LoVo (cell line): ENCODE measurements at places on chromosomes 1 and 21.

- DNase-seq, result no peak
Measured at GRCh38 chr1:6503884-6504602, 12.6 kb upstream of the PLEKHG5 start.

GRCh38 chr1:219179293-219179692, 5.6 kb downstream of the LYPLAL1 start:
- DNase-seq, result no peak

- DNase-seq, result no peak
Measured at GRCh38 chr1:8083739-8084484, 57.8 kb upstream of the ERRFI1 start.

DNA sequence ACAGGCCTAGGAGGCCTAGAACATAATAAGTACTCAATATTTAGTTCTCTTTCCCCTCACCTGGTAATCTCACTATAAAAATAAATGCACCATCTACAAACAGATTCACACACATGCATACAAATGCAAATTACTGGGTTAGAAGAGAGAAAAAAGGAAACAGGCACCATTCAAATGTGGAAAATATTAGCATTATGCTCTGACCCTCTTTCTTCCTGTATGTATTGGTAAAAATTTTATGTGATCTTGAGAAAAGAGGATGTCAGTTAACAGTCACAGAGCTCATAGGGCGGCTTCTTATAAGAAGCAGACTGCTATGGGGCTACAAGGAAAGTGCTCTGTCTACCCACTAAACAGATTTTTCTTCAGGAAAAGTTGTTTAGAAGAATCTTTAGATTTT, 565.4 kb downstream of the LMO4 start:
- no peak for DNase-seq

DNA sequence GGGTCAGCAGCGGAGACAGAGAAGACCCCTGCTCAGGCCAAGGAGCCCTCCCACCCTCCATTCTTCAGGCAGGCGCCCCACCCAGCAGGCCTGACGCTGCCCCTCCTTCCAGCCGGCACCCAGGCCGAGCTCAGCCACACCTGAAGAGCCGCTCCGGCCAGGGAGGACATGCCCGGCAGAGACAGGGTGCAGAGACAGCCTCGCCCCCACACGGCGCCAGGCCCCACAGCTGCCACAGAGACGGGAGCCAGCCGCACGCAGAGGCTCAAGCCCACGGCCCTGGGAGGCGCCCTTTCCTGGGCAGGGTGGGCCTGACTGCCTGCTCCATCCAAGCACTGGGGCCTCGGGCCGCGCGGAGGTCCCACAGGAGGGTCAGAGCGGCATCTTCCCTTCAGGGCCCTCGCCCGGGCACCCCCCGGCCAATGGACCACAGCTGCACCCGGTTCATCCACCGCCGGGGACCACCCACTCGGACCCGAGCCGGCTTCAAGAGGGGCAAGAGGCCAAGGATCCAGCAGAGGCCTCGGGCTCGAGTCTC, 5.2 kb downstream of the TTLL10 start:
- no peak for DNase-seq

DNA sequence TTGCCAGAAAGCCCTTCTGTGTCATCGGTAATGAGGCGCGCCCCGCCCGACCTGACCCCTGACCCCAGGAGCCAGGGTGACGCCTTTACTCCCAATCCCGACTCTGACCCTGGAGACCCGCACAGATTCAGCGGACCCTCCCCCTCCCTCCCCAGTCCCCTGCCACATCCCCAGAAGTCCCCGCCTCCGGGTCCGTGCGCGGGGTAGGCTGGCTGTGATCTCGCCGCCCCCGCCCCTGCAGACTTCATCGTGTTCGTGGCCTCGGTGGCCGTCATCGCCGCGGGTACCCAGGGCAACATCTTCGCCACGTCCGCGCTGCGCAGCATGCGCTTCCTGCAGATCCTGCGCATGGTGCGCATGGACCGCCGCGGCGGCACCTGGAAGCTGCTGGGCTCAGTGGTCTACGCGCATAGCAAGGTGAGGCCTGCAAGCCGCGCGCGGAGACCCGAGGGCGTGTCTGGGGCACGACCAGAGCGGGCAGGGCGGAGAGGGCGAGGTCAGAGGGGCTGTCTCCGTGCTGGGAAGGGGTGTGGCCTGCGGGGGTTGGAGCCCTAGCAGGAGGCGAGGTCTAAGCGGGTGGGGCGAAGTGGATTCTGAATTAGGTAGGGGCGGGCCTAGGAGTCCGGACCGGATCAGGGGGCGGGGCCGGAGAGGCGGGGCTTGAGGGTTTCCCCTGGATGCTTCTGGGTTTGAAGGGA, 34.8 kb downstream of the KCNQ4 start:
- DNase-seq, result no peak

DNA sequence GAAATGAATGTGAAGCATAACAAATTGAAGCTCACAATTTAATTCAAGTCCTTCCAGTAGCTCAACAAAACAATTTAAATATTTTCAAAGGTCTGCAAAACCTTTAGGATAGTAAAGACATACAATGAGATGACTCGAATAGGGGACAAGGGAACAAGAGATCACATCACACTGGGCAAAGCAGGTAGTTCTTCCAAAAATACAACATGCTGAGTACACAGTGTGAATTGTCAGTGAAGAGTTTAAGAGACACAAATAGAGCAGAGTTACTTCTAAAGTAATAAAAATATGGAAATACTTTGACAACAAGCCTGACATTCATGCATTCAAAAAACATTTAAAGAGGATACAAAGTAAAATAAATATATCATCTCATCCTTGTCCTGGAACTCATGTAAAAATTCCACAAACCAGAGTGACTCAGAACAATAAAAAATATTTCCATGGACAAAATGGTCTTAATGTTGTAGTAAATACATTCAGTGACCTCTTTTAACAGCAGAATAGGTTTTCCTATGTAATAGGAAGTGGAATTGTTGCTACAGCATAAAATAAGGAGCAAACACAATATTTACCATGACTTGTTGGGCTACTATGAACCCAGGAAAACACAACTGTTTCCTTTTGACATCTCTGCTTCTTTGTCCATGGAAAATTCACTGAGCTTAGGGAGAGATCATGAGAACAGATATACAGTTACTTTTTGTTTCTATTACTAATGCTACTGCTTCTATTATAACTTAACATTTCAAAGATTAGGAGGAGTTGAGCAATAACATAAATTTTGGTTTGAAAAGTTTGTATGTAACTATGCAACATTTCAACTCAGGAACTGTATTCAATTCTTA, 83.7 kb upstream of the BCL10 start:
- DNase-seq, result peak; percentile 15

DNA sequence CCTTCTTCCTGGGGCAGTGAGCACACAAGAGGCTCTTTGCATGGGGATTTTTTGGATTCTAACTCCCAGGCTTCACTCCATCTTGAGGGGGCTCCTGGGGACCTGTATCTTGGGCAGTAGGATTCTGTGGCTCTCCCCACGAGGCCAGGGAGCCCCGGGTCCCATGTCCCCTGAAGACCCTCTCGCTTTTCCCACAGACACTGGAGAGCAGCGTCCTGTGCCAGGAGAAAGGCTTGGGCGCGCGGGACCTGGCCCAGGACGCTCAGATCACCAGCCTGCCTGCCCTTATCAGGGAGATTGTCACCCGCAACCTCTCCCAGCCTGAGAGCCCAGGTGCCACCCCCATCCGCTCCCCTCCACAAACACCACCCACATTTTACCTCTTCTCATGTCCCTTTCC, 735 bp downstream of the CROCC start:
- DNase-seq, result no peak

GRCh38 chr1:940107-941014, 16.6 kb downstream of the SAMD11 start:
- peak; percentile 62 for DNase-seq

GRCh38 chr1:230170622-230171021, 103.6 kb downstream of the GALNT2 start:
- DNase-seq, result no peak

DNA sequence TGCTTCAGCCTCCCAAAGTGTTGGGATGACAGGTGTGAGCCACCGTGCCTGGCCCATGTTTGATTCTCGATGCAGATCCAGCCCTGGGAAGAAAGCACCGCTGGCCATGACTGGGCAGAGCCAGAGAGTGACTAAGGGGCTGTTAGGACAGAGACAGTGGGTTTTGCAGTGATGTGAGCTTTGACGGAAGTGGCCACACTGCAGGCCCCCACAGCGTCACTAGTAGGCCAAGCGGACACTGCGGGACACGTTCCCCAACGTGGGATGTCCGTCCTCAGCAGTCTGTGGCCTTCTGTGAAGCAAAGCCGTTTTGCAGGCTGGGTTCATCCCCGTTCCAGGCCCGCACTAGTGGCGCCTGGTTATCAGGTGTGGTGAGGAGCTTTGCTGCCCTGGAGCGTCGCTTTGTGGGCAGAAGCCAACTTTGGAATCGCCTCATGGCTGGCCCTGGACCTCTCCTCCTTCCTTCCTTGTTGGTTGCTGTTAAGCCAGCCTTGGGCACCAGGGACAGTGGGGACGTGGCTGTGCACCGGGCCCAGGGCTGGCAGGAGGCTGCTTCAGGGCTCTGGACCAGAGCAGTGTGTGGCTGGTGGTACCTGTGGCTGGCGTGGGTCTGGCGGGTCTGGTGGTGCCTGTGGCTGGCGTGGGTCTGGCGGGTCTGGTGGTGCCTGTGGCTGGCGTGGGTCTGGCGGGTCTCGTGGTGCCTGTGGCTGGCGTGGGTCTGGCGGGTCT, 41.2 kb downstream of the SKI start:
- no peak for DNase-seq

- DNase-seq, result no peak
Measured at GRCh38 chr21:46214478-46215340, 13.9 kb downstream of the LSS start.

DNA sequence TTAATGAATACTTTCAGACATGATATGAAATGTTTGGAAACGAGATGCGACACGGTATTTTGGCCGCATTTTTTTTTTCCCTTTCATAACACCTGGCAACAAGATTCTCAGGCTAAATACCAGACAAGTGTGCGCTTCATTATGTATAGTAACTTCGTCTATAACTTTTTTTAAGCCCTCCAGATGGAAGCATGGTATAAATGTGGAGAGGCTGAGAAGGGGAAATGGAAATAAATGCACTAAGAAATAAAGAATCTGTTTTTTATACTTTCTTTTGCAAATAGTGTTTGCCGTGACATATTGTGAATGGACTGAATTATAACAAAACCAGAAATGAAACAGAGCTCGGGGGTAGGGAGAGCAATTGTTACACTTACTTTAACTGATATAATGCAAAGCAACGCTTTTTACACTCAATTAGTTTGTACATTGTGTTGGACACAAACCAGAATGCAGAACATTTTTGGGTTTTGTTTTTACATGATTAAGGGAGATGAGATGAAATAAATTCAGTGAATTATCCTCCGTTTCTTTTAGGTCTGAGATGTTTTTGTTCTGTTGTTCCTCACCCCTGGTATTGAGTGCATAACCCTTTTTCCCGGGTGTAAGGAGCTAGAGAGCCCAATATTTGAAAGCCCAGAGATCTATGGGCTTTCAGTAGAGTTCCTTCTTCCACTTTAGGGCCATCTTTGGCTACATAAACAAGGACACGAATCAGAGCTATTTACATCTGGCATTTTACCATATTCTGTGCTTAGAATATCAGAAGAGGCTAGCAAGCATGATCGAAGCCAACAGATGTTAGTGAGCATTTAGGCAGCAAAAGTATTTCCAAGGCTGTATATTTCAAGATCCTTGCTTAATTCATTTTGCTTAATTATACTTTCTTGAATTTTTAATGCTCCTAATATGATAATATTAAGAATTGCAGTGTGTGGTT, 478.0 kb downstream of the CAMTA1 start:
- DNase-seq, result no peak

- DNase-seq, result no peak
Measured at GRCh38 chr1:245933431-245934045, 573.5 kb downstream of the SMYD3 start.

GRCh38 chr1:236762410-236762809, 32.7 kb upstream of the MTR start:
- no peak for DNase-seq

DNA sequence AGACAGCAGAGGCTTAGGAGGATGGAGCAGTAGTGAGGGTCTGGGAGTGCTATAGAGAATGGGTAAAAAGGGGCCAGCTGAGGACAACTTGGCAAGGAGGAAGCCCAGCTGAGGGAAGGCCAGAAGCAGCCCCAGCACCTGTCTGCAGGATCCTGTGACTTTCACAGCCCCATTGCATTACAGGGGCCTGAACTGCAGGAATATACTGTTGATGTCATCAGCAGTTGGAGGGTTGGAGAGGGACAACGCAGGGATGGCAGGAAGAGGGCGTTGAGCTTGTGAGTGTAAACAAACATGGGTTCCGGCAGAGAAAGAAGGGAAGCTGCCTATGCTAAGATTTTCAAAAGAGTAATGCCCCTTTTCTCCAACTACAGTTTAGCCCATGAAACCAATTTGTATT, 628.5 kb downstream of the SMYD3 start:
- no peak for DNase-seq

DNA sequence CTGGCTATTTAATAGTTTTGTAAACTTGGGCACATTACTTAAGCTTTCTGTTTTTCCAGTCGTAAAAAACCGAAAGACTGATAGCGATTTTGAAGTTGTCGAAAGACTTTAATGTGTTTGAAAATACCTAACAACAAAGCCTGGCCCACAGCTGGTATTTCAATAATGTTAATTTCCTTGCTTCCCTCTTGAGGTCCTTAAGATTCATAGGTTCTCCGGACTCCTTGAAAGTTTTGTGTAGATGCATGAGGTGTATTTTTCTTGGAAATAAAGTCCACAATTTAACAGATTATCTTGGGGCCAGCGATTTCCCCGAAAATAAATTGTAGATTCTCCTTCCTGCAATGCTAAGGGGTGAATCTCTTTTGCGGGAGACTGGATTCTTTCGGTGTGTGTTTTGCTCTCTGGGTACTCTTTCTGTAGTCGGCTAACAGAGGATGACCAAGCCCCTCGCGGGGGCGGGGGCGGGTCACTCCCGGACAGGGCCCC, 735 bp upstream of the YTHDF2 start:
- no peak for DNase-seq

DNA sequence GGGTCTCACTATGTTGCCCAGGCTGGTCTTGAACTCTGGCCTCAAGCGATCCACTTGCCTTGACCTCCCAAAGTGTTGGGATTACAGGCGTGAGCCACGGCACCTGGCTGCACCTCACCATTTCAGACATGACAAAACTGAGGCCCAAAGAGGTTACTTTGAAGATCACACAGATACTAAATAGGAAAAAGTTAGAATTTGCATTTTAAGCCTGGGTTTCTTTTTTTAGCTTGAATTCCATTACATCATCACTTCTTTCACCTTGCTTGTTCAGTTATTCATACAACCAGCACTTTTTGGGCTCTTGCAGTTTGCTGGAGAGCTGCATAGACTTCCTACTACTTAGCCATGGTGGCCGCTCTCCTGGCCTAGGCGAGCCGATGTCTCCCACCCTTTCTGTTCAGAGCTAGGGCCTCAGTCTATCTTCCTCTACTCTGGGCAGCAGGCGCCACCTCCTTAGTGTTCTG, 16.3 kb upstream of the CD2 start:
- DNase-seq, result no peak

DNA sequence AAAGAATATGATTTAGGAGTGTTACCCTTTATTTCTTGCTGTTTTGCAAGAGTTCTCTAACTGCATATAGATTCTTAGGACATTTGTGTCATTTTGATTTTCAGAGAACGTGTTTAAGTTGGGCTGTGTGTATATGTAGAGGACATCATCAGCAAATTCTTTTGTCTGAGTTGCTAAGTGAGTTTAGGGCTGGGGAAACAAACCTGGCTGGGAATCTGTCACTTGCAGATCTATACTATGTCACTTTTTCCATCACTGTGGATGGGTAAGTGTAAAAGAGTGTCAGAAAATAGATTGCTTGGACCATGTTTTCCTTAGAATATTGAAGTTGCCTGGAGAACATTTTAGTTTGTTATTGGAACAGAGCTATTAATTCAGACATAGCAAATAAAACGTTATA, 349.1 kb upstream of the NEGR1 start:
- no peak for DNase-seq
